ENCODE measurements at places on chromosomes 5 and 9. TPM values are rescaled to one million over a fixed set of nuclear protein-coding genes. Genes with fewer than 3 reads are reported as not detected.

Gene ZNF483
- 20.3 TPM for total RNA-seq

Gene SNX2
- 57.0 TPM for total RNA-seq

Gene CERCAM
- 19.6 TPM for total RNA-seq

Gene SPATA31A6
- not detected for total RNA-seq

Gene SPINK4
- not detected for total RNA-seq

Gene CDKN2B
- total RNA-seq, result 1.2 TPM

Gene GPR150
- not detected for total RNA-seq

Gene RAB3C
- 25.2 TPM for total RNA-seq

Gene FOXD4L5
- 0.29 TPM for total RNA-seq

Gene SPATA31C1
- total RNA-seq, result not detected

Gene PCDHB9
- total RNA-seq, result 8.0 TPM

All from progenitor cell of endocrine pancreas (in vitro differentiated cells).